Skeletal muscle cell (primary cell): ENCODE measurements at places on chromosomes 16 and 17.

- DNase-seq, result no peak
Measured at GRCh38 chr16:85567101-85567866, 45.8 kb upstream of the GSE1 start.

GRCh38 chr17:13044572-13045065 lies 26.8 kb upstream of the ELAC2 start:
- no peak for DNase-seq

- DNase-seq, result no peak
Measured at GRCh38 chr17:78967782-78968362, 11.9 kb downstream of the LGALS3BP start.

- no peak for DNase-seq
Measured at GRCh38 chr17:82218349-82219075, 5.9 kb upstream of the CCDC57 start.

- no peak for DNase-seq
Measured at GRCh38 chr17:41771389-41772206, 14.9 kb downstream of the JUP start.

DNA sequence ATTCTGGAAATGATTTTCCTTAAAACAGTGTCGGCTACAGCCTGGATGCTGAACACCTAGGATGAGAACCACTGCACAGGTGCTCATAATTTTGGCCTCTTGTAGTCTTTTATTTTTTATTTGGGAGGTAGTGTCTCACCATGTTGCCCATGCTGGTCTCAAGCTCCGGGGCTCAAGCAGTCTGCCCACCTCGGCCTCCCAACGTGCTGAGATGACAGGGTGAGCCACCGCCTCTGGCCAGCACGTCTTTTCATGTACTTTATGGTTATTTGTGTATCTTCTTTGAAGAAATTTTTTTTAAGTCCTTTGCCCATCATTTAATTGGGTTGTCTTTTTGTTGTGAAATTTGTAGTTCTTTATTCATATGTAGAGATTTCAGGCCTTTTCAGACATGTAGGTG lies 58.0 kb downstream of the WDR45B start:
- no peak for DNase-seq

- DNase-seq, result no peak
Measured at GRCh38 chr17:4583206-4583605, 1.1 kb upstream of the SMTNL2 start.

GRCh38 chr16:17126156-17126555 lies 344.6 kb downstream of the XYLT1 start:
- DNase-seq, result no peak

GRCh38 chr17:60066576-60066975 lies 12.1 kb downstream of the HEATR6 start:
- DNase-seq, result no peak

DNA sequence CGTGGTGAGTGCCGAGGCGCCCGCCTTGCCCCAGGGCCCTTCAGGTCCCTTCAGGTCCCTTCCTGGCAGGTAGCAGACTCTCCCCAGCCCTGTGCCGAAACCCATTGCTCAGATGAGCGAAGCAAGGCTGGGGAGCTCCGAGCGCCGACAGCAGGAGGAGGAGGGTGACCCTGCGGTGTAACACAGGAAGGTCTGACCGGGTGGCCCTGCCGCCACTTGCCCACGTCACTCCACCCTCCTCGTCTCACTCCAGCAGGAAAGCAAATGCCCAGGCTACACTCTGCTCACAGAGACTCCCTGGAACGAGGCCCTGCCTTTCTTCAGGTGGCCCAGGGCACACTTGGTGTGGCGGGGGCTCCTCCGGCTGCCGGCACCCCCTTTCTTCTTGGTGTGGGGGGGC lies 57.2 kb downstream of the ACTG1 start:
- DNase-seq, result no peak

GRCh38 chr17:17089796-17090641 lies 47.8 kb downstream of the MPRIP start:
- no peak for DNase-seq

GRCh38 chr17:62950067-62950466 lies 16.0 kb upstream of the TANC2 start:
- DNase-seq, result peak; percentile 83

GRCh38 chr16:15919331-15919730 lies 30.1 kb upstream of the ABCC1 start:
- no peak for DNase-seq

DNA sequence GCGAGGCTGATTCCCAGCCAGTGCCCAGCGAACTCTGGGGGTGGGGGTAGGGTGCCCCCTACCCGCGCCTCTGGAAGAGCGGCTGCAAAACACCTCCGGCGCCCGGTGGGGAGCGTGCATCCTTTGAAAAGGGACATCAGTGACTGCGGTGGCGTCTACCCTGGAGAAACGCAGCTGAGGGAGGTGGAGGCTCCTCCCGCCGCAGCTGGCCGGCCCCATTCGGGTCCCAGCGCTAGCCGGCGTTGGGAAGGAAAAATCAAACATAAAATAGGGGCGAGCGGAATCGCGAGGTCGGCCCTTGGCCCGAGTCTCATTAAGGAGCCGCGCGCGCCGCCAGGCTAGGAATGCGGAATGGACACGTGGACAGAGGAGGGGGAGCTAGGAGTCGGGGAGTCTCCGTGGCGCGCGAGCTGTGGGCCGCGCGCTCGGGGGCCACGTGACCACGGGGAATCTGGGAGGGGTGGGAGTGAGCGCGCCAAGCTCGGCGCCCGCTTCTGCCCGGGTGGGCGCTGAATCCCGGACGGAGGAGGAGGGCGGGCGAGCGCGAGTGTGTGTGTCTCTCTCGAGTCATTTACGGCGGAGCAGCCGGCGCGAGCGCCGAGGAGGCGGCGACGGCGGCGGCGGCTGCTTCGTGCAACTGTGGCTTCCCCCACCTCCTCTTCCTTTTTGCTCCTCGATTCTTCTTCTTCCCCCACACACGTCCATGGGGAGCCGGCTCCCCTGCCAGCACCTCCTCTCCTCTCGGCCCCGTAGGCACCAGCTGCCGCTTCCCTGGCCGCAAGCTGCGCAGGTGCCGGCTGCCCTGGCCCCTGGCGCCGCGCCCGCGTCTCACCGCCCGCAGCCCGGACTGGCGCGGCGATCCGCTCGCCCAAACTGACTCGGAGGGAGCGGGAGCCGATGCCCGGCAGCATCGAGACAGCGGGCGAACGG lies at the start of gene TMEM132E:
Gene TMEM132E (plus strand): TSS at position 566 of the 930 bp plus-strand sequence. CDS start 1,495 bp downstream, outside the sequence.
- no peak for DNase-seq

GRCh38 chr16:12356632-12357340 lies 380.3 kb downstream of the SNX29 start:
- DNase-seq, result no peak

- no peak for DNase-seq
Measured at GRCh38 chr16:11400076-11400475, 54.8 kb downstream of the RMI2 start.

DNA sequence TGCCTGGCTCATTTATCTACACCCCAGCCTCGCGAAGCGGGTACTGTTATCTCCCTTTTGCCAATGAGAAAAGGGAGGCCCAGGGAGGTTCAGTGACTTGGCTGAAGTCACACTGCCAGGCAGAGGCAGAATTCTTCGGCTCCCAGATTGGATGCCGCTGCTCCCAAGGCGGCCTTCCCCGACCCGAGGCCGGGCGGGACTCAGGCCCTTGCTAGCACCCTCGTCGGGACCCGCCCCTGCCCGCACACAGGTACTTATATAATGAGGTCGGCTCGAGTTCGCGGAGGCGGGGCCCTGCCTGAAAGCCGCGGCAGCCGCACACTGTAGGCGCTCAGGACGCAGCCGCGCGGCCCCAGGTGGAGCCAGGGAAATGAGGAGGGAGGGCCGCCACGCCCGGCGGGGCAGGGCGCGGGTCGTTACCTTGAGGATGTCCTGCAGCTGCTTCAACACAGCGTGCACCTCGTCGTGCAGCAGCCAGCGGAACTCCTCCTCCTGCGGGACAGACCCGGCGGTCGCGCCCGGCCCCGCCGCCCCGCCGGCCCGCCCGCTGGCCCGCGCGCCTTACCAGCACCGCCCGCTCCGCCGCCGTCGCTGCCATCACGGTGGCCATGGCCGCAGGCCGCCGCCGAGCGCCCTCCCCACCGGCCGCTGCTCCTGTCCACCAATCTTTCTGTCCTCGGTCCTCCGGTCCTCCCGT lies at the start of gene ROGDI:
Gene ROGDI (minus strand): TSS at position 672 of the 697 bp plus-strand sequence. CDS start 62 bp downstream, at position 610.
- DNase-seq, result no peak

DNA sequence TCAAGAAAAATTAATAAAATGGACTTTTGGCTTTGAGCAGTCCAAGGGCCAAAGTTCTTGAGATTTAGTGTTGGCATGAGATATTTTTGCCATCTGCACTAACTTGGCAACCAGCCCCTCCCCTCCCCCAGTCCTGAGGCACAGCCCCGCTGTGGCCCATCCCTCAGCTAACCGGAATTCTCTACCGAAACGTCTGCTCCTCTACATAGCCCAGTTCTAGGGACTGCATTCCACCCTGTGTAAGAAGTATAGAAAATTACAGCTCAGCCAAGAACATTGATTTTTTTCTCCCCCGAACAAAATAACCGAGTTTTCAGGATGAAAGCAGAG lies 97.5 kb downstream of the AMFR start:
- no peak for DNase-seq

DNA sequence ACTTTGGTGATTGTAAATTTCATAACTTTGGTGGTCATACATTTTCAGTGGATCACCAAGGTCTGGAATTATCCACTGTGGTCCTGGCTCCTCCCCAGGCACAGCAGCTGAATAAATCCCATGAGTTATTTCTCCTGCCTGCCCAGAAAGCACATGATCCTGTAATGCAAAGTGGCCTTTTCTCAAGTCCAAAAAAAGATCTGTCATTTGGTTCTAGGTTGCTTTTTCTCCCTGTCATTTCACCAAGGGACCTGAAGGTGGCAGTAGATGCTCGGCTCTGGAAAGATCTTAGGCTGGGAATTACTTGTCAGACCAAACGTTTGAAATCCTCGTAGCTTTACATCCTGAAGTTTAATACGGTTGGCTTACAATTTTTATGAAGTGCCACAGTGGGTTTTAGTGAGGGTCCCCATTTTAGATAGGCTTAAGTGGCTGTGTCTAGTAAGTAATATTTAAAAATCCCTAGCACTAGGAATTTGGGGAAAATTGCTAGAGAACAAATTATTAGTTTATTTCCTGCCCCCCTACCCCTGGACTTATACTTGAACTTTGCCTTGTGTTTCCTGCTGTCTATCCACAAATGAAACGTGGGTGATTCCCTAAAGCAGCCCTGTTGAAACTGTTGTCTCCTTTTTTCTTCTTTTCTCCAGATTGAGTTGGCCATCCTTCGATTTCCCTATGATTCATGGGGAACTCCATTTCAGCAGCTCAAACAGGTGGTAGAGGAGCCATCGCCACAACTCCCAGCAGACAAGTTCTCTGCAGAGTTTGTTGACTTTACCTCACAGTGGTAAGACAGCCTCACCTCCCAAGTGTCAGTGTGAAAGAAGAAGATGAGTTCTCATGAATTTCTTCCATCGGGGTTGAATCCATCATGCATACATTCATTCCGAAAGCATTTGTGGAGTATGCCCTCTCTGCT lies 111.7 kb downstream of the MAP2K6 start:
- DNase-seq, result no peak

GRCh38 chr16:25608002-25608401 lies 83.8 kb upstream of the HS3ST4 start:
- no peak for DNase-seq

- DNase-seq, result no peak
Measured at GRCh38 chr17:67025216-67025792, 19.1 kb upstream of the CACNG1 start.

- DNase-seq, result no peak
Measured at GRCh38 chr17:49393491-49394255, 21.0 kb downstream of the PHB1 start.

- DNase-seq, result no peak
Measured at GRCh38 chr17:57420734-57421717, 164.7 kb downstream of the MSI2 start.

GRCh38 chr17:59365383-59365981 lies 34.0 kb downstream of the YPEL2 start:
- DNase-seq, result no peak

DNA sequence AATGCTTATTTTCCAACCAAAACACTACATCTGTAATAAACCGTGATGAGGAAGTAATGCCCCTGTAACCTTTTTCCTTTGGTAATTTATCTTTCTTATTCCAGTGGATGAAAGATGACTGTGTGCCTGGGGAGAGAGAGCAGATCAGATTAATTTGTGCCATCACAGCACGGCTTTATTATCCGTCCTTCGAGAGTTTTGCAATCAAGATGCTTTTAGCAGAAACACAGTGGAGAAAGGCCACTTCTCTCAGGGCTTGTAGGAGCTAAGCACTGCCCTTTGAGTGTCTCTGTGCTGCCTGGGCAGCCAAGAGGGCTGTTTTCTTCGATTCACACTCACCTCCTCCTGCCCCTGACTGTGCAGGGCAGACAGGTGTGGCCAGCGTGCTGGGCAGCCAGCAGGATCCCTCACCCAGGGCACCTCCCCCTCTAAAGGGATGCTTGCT lies 190.2 kb downstream of the PRKCA start:
- DNase-seq, result peak; percentile 48

GRCh38 chr16:19589771-19590302 lies 34.3 kb downstream of the VPS35L start:
- DNase-seq, result peak; percentile 63

DNA sequence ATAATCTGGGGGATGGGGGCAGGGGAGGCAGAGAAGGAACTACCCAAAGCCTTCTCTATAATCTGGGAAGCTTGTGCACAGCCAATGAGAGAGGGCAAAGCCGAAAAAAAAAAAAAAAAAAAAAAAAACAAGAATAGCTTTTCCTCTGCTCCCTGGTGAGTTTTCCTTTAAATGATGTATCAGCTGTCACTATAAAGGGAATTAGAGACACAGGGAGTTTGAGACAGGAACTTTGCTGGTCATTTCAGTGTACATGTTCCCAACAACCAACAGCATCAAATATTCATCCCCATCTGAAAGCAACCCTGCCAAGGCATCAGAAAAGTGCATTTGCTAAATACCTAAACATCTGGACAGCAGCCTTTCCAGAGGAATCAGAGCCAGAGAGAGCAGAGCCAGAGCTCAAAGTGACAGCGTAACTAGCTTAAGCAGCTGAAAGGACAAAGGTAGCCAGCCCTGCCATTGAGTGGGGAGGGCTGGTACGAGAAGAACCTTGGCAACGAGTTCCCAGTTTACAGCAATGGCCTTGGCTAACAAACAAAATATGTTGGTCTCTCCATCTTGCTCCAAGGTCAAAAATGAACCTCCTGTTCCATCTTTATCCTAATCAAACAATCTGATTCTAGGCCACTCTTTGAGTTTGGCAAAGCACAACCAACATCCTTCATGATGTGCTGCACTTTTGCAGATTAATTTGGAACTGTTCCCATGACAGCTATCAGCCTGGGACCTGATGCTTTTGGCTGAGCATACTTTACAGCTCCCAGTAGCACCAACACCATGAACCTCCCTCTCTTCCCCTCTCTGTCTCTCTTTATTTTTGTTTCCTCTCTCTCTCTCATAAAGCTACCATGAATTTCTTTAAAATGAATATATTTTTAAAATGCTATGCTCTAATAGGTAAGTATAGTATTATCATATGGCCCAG lies 143.7 kb upstream of the GNAO1 start:
- no peak for DNase-seq

- no peak for DNase-seq
Measured at GRCh38 chr17:66605541-66605940, 229.4 kb upstream of the CACNG5 start.

DNA sequence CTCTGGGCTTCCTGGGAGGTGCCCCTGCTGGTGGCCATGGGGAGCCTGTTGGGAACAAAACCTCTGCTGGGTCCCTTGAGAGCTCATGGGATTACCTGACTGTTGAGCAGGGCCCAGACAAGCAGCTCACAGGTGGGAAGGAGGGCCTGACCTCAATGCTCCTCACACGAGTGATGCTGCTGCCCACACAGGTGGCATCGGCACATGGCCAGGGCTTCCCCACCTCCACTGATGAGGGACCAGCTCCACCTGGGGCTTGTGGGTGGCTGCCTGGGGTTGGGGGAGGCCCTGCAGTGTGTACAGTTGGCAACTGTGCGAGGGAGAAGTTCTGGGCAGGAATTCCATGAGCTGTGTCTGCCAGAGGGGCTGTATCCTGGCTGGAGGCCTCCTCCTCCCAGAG lies 87.8 kb upstream of the NLRP1 start:
- no peak for DNase-seq
